ENCODE measurements at places on chromosomes 7 and 10.

DNA sequence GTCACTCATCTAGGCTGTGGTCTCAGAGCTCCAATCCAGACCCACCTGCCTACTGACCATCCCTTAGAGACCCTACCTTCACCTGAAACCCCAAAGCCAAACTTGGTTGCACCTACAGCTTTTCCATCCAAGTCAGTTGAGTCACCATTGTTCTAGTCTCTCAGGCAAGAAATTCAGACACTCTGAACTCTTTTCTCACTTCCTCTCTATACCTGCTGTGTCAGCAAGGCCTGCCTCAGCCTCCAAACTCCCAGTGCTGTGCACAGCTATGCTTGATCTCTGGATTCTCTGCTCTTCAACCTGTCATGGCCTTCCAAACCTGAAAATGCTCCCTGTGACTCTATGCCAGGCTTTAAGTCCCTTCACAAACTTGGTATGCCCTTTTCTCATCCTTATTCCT, 47.4 kb upstream of the MTURN start:
- DNase-seq, result no peak

DNA sequence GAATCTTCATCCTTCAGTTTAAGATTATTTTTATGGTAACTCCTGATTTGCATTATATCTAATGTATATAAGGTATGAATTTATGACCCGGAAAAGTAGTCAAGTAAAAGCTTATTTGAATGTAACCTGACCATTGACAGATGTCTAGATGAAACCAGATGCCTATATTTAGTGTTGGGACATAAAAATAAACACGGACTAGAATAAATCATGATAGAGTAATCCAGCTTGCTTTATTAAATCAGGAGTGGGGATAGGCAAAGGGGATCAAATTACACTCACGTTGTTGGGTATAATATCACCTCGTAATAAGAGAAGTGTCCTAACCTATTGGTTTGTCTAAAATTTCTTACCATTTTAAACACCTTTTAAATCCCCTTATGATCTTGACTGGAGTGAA, 244.6 kb downstream of the AGMO start:
- no peak for DNase-seq

DNA sequence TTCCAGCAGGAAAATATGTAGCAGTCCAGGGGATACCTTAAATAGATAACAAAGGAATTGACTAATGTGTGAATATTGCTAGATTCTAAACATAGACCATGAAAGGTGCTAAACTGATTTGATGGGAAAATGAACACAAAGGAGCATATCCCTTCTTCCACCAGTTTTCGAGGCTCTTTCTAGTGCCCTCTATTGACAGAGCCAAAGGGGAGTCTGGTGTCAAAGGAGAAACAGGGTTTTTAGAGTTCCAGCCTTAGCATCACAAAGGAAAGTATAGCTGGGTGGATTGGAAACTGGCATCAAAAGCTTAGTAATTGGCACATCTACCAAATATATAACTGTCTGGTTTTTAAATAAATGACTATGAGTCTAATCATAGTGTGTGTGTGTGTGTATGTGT, 636.8 kb downstream of the ETV1 start:
- DNase-seq, result no peak

DNA sequence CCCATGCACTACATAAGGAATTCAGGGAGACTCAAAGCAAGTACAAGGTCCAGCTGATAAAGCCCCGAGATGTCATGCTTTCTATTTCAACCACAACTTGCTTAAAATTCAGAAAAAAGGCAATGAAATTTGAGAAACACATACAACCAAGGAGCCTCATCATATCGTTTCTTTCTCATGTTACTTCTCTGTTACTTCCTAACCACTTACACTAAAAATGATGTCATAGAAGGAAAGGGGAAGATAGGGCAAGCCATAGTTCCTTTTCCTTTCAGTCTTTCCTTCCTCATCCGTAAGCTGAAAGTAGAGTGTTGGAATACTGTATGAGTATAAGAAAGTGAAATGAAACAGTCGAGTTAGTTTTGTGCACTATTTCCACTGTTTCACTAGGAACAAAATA, 27.9 kb upstream of the CDK14 start:
- no peak for DNase-seq

- no peak for DNase-seq
These were observed 6.6 kb downstream of the CPA2 start for GRCh38 chr7:130273081-130273932.

DNA sequence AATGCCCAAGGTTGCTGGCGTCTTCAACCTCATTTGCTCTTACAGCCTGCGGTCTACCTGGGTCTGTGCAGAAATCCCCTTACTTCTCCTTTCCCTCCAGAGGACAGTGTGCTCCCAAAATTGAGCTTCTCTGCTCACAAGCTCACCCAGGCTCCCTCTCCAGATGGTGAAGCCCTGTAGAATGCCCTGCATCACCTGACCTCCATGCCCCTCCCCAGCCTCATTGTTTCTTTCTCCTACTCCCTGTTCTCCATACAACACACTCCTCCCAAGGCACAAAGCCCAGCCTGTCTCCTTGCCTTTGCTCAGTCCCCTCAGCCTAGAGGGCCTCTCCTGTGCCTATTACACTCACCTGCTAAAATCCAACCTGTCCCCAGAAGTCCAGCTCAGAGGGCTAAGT, 3.5 kb downstream of the CRHR2 start:
- DNase-seq, result no peak

DNA sequence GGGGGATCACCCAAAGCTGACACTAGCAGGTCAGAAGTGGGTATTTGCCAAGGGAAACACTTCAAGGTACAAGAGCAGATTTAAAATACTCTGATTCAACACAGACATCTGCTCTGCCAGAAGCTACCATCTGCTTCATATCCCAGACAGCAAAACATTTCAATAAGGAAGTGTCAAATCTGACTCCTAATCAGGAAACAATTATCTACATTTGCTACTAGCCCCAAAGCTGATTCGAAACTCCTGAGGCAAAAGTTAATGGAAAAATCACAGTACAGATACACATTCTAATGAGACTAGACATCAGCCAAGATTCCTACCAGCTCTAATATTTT, 48.9 kb downstream of the PARD3 start:
- no peak for DNase-seq

DNA sequence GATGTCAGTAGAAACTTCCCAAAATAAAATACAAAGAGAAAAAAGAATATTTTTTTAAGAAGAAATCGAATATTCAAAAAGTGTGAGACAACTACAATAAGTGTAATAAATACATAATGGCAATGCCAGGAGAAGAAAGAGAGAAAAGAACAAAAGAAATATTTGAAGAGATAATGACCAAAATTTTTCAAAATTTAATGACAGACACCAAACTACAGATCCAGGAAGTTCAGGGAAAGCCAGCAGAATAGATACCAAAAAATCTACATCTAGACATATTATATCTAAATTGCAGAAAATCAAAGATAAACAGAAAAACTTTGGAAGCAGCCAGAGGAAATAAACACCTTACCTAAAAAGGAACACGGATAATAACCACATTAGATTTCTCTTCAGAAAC, 66.8 kb upstream of the CDK1 start:
- DNase-seq, result no peak

- no peak for DNase-seq
These were observed 38.1 kb upstream of the SEMA3A start for GRCh38 chr7:84232646-84233045.

DNA sequence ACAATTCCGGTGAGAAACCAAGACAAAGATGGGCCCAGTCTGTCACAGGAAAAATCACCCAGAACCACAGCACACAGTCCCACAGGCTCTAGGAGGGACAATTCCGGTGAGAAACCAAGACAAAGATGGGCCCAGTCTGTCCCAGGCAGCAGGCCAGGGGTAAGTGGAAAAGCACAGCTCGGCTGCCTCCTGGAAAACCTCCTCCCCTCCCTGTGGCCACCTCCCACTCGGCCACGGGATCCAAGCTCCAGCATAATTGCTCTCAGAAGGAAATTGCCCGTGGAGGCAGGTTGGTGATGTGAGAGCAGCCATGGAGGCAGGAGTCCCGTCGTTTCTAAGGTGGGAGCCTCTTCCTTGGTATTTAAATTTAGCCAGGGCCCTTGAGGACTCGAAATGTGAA, 95.7 kb downstream of the PLXNA4 start:
- DNase-seq, result no peak
